ENCODE measurements at places on chromosomes 11 and 22. TPM values are rescaled to one million over a fixed set of nuclear protein-coding genes. Genes with fewer than 3 reads are reported as not detected.

ZNF70 gene
- 13.8 TPM for total RNA-seq

CARD10 gene
- 4.6 TPM for total RNA-seq

QSER1 gene
- 54.2 TPM for total RNA-seq

NXPE4 gene
- not detected for total RNA-seq

FAM89B gene
- 28.8 TPM for total RNA-seq

DCDC1 gene
- total RNA-seq, result 0.26 TPM

DNHD1 gene
- 9.4 TPM for total RNA-seq

RFPL3 gene
- not detected for total RNA-seq

GLYATL2 gene
- total RNA-seq, result 4.2 TPM

MYO18B gene
- total RNA-seq, result 0.41 TPM

FLRT1 gene
- 1.9 TPM for total RNA-seq

CDHR5 gene
- not detected for total RNA-seq

CALCA gene
- total RNA-seq, result not detected

LRP5 gene
- total RNA-seq, result 60.2 TPM

SLCO2B1 gene
- 58.1 TPM for total RNA-seq

LARGE1 gene
- total RNA-seq, result 18.7 TPM

PARVG gene
- 7.2 TPM for total RNA-seq

MUC2 gene
- total RNA-seq, result 0.26 TPM

DRD2 gene
- not detected for total RNA-seq

TMPRSS4 gene
- total RNA-seq, result not detected

SLC35E4 gene
- total RNA-seq, result 5.3 TPM

POU2AF3 gene
- total RNA-seq, result 13.2 TPM

CRYBA4 gene
- total RNA-seq, result not detected

GAS2 gene
- 5.1 TPM for total RNA-seq

Data from uterus (tissue), 4 donors.